ENCODE measurements at places on chromosomes 7 and 10.
A peak's percentile ranks its signal among the peaks of the same experiment; 100 is the strongest.

DNA sequence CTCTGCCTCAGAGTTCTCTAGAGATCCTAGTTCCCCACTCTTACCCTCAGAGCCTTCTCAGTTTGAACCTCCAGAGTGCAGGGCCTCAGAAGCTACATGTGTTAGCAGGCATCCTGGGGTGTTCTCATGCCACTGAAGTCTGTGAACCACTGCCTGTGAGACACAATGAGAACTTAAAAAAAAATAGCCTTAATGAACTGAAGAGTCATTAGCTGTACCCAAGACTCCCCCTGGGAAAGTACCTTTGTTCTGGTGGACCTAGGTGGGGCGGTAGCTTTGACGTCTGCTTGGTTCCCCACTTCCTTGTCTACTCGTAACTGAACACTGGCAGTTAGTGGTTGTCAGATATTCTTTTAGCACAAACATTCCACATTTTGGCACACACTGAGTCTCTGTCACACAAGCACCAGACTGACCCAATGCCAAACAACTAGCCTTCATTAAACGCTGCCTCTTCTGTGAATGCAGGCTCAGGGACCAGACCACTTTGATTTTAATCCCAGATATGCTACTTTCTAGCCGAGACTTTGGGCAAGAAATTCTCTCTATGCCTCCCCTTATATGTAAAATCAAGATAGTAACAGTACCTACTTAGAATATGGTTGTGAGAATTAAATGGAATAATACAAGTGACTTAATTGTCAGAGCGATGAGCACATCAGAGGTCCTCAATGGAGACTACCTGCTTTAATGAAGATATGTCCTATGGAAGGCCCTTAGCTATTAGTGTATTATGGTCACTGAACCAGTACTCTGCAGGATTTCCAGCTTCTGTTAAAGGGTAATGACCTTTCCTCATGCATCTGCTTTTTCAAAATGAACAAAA lies 75.3 kb upstream of the CC2D2B start:
- DNase-seq: no peak

DNA sequence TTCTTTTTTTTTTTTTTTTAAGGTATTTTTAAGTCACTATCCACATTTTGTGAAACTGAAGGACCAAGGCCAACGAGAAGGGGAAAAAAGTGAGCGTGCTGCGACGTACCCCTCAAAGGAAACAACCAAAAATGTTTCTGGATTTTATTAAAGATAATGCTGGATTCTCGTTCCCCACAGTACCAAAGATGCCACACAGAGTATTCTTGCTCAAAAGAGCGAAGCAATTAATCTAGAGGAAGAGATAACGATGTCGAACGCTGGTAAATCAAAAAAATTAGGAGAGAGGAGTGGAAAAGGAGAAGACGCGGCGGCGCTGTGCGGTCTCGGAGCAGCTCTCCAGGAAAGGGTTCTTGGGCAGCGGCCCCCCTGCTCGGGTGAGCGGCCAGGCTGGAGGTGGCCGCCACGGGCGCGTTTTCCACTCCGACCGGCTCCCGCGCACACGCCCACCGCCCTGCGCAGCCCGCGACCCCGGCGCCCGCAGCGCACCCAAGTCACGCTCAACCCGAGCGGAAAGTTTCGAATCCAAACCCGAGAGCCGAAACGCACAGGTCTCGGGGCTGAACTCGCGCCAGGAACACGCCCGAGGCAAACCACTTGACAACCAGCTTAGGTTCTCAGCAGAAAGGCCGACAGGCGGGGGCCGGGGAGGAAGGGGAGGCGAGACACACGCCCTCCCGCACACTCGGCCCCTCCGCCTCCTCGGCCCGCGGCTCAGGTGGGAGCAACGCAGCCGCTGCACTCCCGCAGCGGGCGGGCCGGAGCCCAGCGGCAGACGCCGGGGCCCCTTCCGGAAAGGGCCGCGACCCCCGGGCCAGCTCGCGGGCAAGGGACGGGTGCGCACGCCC lies 989 bp downstream of the SRPK2 start:
- peak; percentile 64 for DNase-seq

- DNase-seq: no peak
These were observed 94.2 kb upstream of the CXCL12 start for GRCh38 chr10:44478876-44479705.

GRCh38 chr7:137760111-137760510 lies 86.7 kb downstream of the DGKI start:
- no peak for DNase-seq

GRCh38 chr10:12869427-12869826 lies 132.1 kb downstream of the CCDC3 start:
- no peak for DNase-seq

DNA sequence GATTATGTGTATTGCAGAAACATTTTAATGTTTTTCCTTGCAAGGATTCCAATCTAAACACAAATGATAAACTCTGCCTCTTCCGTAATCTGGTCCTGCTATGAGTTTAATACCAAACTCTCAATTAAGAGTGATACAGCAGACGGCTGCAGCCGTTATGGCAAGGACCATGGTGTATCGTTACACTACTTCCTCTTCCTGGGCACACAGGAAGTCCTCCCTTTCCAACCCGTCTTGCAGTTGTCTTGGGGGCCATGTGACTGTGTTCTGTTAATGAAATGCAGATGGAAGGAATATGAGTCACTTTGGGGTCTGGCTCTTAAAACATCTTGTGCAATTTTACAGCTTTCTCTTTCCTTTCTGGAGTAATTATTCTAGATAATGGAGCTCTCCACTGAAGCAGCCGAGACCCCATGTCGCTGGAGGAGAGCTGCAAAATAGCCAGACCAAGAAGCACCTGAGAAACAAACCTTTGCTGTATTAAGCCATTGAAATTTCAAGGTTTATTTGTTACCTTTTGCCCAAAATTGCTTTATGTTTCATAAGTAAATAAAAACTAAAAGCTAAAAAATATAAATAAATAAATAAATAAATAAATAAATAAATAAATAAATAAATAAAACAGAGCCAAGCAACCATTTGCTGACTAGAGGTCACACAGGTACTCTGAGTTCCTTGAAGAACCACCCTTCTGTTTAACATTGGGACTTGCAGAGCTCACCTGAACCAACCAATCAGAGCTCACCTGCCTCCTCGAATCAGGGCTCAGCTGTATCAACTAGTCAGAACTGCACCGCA lies 74.7 kb downstream of the FRMPD2 start:
- no peak for DNase-seq

DNA sequence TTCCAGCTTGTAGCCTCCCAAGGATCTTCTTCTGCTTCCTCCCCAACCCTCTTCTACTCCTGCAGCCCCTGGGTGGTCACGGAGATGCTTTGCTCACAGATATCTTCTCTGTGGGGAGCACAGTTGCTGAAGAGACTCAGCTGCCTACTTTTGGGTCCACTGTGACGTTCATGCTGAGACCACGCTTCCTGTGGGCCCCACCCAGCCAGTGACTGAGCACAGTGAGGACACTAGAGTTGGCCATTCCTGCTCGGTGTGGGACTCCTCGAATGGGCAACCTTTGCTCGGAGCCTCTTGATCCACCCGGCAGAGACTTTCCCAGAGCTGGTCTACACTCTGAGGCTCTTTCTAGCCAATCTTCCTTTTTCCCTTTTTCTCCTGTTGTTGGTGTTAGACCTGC lies 73.9 kb downstream of the ADRA2A start:
- DNase-seq: no peak

GRCh38 chr7:126608339-126608776 lies 644.4 kb downstream of the GRM8 start:
- no peak for DNase-seq

- DNase-seq: no peak
These were observed 190.4 kb downstream of the HDAC9 start for GRCh38 chr7:18685971-18686370.

DNA sequence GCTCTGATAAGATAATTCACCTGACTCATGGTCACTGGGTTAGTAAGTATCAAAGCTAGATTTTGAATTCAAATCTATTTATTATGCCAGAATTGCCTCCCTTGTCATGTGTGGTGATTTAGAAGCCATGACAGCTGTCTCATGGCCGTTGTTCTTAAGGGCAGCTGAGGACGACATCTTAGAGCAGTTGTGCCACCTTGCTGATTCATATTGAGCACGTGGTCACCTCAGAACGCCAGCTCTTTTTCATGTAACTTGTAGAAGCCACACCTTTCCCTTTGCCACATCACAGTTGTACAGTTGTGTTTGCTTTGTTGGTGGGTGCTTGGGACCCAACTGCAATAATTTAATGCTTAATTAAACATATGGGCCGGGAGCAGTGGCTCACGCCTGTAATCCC lies 4.3 kb upstream of the PIK3AP1 start:
- no peak for DNase-seq

- DNase-seq: no peak
These were observed 22.1 kb downstream of the TMEM106B start for GRCh38 chr7:12233175-12233574.

DNA sequence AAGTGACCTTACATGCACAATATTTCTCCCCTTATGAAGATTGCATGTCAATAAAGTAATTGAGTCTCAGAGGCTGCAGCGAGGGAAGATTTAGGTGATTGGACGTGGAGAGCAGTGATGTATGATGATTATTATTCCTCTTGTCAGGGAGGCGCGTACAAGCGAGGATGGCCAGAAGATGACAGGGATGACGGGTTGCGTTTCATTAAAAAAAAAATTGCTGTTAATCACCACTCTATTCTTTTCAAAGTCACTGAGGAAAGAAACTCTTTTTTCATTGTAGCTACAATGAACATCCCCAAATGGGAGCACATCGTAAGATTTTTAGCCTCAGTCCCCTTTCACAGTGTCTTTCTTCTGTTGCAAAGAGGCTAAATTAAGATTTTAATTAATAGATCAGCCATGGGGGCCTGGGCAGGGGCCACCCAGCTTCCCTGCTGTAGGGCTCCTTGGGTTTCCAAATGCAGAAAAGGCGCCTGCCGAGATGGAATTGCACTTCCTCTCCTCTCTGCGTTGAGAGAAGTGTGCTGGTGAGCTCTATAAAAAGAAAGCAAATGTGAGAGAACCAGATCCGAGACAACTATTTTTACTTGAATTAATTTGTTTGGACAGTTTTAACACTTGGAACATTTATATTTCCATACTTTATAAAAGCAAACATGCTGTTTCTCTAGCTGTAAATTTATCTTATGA lies 998.1 kb downstream of the LRMDA start:
- no peak for DNase-seq

DNA sequence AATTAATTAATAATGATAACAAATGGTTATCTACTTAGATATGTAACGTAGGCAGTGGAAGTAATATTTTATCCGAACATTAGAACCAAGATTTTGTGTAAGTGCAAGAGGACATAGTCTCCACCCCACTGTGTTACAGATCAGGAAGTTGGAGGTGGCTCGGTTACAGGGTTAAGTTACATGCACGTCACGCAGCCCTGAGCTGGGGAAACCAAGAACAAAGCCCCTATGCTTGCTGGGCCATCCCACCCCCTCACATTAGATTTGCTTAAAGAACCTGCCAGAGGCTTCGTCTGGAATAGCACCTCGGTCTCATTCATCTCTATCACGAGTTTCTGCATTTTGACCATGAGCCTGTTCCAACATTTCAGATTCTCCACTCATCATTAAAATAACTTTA lies 214.1 kb downstream of the ADARB2 start:
- no peak for DNase-seq

DNA sequence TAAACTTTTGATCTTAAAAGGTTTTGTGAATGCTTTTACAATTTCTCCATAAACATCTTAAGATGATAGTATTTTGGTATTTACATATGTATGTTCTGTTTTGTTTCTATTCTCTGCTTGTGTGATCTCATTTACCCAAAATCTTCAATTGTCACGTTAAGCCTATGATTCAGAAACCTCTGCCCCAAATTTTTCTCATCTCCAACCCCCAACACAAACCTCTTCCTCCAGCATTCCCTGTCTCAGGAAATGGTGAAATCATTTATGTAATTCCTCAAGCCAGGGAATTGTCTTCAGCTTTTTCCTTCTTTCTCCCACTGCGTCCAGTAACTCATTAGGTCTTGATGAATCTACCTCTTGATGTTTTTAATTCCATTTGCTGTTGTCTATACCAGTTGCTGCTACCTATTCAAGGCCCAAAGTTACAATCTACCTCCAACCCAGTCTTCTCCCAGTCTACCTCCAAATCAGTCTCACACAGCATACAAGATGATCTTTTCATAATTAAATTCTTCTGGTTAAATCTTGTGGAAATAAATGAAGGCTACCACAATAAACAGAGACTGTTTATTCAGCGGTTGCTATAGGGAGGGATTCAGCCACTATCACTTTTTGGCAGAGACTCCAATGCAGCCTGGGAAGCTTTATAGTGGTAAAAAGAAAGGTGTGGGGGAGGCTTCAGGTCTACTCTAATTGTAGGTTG lies 5.8 kb downstream of the CFAP69 start:
- no peak for DNase-seq

DNA sequence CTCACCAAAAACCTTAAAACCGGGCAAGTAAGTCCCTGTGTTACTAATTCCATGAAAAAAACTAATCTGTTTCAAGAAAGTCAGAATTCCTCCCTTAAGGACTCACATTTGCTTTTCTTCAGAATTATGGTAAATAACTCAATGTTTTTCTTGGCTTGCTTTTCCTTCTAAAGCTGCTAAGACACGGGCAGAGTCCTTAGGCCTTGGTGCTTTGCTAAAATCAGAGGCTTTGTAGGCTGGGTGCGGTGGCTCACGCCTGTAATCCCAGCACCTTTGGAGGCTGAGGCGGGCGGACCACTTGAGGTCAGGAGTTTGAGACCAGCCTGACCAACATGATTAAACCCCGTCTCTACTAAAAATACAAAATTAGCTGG lies 32.0 kb downstream of the GNA12 start:
- DNase-seq: no peak

- DNase-seq: no peak
These were observed 674.4 kb downstream of the TYW1 start for GRCh38 chr7:67671006-67671548.

DNA sequence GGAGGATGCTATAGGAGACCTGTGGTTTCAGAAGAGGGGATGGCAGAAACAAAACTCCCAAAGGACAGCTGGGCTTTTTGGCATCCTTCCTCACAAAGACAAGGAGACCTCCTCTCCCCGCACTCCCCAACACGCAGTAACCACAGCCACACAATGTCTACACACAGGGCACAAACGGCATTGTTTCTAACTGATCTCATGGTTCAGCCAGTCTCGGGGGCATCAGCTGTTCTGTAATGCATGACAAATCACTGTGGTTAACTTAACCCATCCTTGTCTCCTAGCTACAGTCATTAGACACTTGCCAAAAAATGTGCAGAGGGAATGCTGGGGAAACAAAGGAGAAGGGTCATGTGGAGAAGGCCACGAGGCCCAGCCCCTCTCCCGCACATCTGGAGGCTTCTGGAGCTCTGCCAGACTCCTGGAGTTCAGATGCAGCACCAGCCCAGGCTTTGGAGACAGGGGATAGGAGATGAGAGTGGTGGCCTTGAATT lies 7.6 kb upstream of the ADAMTS14 start:
- no peak for DNase-seq

GRCh38 chr7:158237672-158238335 lies 349.8 kb downstream of the PTPRN2 start:
- DNase-seq: no peak

GRCh38 chr10:17808971-17809841 lies at the start of gene MRC1:
Gene MRC1 (plus strand): TSS chr10:17809348. CDS start chr10:17809466, 118 bp downstream.
- DNase-seq: no peak

GRCh38 chr10:71846816-71847215 lies 4.2 kb downstream of the PSAP start:
- DNase-seq: no peak
